ENCODE measurements at places on chromosomes 16 and 17.

GRCh38 chr16:57755061-57755684 is 19.6 kb downstream of the KATNB1 start:
- DNase-seq = peak; percentile 45

DNA sequence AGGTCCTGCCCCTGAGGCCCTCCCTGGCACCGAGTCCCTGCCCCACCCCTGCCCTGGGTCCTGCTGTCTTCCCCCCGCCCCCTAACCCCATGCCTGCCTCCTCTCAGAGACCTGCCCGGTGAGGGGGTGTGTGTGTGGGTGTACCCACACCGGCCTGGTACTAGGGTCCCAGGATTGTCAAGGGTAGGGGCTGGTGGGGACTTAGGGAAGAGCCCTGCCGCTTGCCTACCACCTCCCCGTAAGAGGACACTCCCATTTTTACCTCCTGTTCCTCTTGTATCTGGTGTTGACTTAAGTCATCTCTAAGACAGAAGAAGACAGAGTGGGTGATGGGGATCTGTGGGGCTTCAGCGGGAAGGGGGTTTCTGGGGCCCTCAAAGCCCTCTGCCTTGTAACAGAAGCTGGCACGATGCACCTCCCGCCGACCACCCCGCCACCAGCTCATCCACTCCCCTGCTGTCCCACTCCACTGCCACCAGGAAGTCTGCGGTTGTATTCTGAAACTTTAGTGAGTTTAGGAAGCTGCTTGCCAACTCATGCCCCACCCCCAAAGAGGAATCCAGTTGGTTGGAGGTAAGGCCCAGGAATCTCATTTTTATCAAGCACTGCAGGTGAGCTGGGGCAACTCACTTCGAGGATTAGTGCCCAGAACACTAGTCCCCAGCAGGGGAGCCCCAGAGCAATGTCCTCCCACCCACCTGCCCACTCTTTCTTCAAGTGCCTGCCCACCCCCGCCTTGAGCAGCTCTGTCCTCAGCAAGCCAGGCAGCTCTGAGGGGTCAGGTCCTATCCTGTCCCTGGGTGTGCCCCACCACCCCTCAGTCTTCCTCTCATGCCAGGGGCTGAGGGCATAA is 5.6 kb downstream of the SPATA32 start:
- DNase-seq = no peak

DNA sequence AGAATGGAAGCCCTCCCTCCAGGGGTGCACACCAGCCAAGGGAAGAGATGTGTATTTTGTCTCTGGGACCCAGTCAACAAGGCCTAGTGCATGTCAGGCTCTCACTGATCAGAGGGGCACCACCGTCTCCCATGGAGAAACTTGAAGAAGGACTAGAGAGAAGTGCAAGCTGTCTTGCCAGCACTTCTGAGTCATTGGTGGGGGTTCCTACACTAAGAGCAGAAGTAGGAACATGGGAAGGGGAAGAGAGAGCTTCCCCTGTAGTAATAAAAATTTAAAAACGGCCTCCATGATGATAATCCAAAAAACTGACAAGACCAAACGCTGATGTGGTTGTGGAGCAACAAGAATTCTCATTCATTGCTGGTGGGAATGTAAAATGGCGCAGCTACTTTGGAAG is 46.3 kb downstream of the DYNLRB2 start:
- DNase-seq = no peak

GRCh38 chr17:36894177-36894576 is 43.1 kb upstream of the LHX1 start:
- DNase-seq = no peak

DNA sequence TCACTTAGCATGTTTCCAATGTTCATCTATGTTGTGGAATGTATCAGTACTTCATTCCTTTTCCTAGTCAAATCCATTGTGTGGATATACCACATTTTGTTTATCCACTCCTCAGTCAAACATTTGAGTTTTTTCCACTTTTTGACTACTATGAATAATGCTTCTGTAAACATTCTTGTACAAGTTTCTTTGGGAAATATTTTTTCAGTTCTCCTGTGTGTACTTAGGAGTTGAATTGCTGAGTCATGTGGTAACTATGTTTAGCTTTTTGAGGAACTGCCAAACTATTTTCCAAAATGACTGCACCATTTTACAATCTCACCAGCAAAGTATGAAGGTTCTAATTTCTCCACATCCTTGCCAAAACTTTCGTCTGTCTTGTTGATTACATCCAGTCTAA is 223.7 kb upstream of the AXIN2 start:
- DNase-seq = no peak

DNA sequence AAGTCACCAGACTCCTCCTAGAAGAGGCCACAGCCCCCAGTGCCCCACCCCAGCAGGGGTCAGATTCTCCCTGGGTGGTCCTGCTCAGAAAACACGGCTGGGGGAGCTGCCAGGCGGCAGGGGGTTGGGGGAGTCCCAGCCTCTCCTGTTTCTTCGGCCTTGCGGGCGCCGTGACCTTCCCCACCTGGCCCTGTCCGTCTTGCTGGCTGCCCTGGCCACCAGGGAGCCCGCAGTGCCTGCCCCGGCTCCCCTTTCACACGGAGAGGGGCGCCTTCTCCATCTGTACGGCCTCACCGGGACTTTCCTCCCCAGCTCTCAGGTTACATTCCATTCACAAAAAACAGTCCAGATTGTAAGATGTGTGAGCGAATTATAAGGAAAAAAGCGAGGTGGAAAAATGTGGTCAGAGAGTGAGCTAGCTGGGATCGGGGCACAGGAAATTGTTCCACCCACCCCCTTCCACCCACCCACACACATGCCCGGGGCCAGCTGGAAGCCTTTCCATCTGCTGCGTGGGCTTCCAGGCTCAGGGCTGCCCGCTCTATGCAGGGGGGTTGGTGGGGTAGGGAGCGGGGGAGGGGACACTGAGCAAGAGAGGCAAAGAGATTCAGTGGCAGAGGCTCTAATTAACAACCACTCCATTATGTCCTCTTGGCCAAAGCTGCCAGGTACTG is 14.6 kb upstream of the CIBAR2 start:
- no peak for DNase-seq

- DNase-seq = no peak
These were observed 10.6 kb upstream of the SRCIN1 start for GRCh38 chr17:38616361-38616760.

DNA sequence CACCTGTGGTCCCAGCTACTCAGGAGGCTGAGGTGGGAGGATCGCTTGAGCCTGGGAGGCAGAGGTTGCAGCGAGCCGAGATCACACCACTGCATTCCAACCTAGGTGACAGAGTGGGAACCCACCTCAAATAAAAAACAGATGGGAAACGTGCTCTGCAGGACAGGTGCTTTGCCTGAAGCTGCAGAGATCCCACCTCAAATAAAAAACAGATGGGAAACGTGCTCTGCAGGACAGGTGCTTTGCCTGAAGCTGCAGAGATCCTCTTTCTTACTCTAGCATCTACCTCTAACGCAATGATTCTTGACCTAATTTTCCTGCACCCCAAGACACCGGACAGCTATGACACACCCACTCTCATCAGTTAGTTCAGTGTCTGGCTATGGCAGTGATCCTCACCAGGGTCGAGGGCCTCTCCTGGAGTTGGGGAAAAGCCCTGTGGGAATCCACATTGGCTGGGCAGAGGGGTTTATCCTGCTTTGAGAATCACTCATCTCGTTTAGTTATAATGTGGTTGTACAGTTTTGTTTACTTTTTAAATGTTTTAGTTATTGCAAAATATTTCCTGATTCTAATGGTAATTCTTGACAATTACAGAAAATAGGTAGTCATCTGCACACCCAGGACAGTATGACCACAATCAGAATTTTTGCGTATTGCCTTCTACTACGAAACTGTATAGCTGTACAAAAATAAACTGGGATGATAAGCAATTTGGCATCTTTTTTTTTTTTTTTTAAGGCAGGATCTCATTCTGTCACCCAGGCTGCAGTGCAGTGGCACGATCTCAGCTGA is 11.4 kb downstream of the VPS53 start:
- DNase-seq = no peak

GRCh38 chr17:6240601-6241000 is 170.4 kb downstream of the WSCD1 start:
- DNase-seq = no peak

DNA sequence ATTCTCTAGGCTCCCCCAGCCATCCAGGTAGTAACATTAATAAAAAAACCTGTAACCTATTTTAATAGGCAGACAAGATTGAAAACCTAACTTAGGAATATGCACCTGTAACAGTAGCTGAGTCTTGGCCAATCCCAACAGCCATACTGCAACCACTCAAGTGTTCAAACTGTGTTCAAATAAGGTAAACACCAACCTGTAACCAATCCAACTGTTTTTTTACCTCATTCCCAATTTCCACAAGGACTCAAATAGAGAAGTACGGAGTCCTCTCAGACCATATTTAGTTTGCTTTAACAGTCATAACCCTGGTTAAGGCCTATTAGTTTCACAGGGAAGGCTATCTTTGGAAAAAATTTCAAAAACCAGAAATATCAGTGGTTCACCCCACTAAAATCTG is 40.4 kb upstream of the NOS2 start:
- DNase-seq = no peak

DNA sequence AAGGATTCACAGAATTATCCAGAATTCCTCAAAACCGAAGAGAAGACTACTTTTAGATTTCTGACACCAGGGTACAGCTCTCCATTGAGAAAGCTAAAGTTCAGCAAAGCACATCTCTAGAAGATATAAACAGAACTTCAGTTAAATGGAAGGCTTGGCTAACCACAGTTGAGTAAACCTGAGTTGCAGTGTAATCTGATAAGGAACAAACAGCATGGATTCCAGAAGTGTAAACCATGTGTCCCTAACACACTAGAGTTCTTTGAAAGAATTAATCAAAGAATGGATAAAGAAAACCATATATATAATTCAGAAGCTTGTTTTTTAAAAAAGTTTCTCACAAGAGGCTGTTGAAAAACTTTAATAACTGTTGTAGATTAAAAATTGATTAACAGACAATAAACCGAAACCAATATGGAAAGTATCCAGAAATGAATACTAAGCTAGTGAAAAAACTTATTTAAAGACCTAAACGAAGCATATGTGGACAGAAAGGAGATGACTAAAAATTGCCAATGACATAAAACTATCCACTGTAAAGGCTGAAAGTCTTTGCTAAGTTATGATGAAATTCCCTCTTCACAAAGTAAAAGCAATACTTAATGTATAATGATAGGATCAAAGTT is 4.3 kb downstream of the RNF43 start:
- no peak for DNase-seq

GRCh38 chr17:63529711-63530556 is 6.8 kb downstream of the KCNH6 start:
- no peak for DNase-seq

DNA sequence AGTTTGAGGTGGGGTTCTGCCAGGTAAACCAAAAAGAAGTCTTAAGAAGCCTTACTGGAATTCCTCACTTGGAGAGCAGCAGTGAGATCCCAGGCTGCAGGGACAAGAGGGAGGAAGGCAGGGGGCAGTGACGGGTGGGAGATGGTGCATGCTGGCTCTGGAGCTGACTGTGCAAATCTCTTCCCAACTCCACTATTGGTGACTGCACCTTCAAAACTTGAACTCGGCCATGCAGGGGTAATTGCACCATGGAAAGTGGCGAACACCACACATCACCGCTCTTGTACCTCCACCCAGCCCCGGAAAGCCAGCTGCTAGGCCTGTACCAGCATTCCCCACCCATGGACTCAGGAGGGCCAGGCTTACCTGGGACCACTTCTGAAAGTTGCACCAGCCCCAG is 51.4 kb upstream of the CDR2 start:
- no peak for DNase-seq

GRCh38 chr16:49473773-49474172 is 100.2 kb downstream of the C16orf78 start:
- no peak for DNase-seq

DNA sequence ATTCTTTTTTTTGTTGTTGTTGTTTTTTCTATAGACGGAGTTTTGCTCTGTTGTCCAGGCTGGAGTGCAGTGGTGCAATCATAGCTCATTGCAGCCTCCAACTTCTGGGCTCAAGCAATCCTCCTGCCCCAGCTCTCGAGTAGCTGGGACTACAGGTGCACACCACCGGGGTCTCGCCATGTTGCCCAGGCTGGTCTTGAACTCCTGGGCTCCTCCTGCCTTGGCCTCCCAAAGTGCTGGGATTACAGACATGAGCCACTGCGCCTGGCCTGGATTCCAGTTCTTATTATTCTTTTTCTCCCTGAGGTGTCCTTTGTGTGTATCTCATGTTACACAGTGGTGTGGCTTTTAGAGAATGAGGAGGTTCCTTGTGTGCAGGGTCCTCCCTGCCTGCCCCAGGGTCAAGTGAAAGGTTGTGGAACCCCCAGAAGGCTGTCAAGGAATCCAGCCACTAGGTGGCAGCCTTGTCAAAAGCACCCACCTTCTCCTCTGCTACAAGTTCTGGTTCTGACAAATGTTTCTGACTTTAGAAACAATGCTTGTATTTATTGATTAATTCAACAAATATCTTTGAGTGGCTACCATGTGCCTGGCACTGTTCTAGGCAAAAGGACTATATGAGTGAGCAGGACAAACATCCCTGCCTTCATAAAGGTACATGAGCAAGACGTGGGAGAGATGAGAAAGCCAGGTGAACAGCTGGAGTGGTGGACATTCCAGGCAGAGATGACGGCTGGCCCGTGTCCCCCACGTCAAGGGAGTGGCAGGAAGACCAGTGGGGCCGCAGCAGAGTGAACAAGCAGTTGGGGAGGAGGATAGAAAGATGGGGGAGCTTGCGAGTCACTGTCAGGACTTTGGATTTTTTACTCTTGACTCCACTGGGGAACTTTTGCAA is 112.4 kb downstream of the SPECC1 start:
- peak; percentile 89 for DNase-seq

DNA sequence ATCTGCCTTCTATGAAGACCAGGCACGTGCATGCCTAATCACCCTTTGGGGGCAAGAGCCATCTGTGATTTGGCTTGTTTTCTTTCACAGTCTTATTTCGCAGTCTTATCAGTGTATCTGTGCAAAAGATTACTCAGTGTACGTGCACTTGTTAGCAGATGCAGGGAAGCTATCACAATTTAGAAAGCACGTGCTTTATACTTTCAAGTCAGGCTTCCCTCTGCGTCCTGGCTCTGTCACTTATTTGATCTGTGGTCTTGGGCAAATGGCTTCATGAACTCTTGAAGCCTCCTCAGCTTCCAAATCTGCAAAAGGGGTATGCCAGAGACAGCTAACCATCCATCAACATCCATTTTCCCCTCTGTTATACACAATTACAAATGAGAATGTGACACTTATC is 246.4 kb downstream of the XYLT1 start:
- DNase-seq = no peak

DNA sequence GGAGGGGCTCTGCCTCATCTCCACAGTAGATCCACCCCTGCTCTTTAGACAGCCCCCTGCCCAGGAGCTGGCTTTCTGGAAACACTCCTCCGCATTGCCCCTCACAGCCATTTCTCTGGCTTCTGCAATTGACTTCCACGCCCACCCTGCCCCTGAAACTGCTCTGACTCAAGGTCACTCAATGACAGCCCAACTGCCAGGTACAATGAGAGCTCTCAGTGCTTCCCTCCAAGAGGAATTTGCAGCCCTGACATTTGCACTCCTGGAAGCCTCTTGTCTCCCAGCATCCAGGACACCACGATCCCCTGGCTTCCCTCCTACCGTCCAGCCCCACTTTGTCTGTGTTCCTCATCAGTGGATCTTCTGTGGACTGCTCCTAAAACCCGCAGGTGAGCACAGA is 421.5 kb downstream of the SOX9 start:
- DNase-seq = no peak

GRCh38 chr16:66358231-66358630 is 8.3 kb upstream of the CDH5 start:
- DNase-seq = no peak

- no peak for DNase-seq
These were observed 436.4 kb upstream of the DYNLRB2 start for GRCh38 chr16:80104401-80104800.

All from H1 (cell line).